ENCODE measurements at places on chromosomes 12 and 14.

- peak; percentile 63 for DNase-seq
These were observed 559 bp upstream of the CKAP4 start for GRCh38 chr12:106248312-106248845.

DNA sequence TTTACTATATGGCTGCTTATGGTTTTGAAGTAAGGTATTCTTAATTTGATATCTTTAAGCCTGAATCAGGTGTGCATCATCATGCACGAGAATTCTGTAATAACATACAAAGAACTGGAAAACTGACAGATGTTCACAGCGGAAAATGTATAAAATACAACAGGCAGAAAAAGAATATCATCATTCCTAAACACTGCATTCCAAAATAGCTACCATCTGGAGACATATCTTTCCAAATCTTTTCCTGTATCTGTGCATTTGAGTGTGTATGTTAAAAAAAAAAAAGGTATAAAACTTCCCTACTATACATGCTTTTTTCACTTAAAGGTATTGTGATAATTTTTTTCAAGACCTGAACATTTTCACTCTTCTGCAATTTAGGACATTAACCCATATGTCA is 13.7 kb downstream of the PTPRO start:
- DNase-seq, result no peak

DNA sequence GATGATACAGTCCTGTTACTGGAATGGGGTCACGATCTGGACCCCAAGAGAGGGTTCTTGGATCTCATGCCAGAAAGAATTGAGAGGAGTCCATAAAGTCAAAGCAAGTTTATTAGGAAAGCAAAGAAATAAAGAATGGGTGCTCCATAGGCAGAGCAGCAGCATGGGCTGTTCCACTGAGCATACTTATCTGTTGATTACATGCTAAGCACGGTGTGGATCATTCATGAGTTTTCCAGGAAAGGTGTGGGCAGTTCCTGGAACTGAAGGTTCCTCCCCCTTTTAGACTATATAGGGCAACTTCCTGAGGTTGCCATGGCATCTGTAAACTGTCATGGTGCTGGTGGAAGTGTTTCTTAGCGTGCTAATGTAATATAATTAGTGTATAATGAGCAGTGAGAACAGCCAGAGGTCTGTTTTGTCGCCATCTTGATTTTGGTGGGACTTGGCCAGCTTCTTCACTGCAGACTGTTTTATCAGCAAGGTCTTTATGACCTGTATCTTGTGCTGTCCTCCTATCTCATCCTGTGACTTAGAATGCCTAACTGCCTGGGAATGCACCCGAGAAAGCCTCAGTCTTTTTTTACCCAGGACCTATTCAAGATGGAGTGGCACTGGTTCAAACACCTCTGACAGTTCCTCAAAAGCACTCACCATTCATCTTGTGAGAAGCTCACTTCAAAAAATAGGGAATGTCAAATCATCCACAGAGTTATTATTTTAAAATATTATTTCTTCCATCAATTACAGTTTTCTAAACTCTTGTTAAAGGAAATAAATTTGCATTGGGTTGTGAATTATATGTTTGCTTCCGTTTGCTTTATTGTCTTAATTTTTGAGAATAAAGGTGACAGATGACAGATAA is 1358.8 kb upstream of the TMEM132C start:
- no peak for DNase-seq

- DNase-seq, result no peak
These were observed 2.5 kb downstream of the PGAM5 start for GRCh38 chr12:132713123-132713522.
